Prostate gland (tissue), 2 donors: ENCODE measurements at places on chromosomes 12 and 14. TPM values are rescaled to one million over a fixed set of nuclear protein-coding genes. Genes with fewer than 3 reads are reported as not detected.

DNA sequence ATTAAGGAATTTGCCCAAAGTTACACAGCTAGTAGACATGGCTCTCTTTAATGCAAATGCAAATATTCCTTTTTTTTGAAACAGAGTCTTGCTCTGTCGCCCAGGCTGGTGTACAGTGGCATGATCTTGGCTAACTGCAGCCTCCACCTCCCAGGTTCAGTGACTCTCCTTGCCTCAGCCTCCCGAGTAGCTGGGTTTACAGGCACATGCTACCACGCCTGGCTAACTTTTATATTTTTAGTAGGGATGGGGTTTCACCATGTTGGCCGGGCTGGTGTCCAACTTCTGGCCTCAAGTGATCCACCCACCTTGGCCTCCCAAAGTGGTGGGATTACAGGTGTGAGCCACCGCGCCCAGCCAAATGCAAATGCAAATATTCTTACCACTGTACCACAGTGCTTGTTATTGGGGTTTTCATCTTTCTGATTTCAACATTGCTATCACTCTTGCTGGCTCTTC, 24.5 kb upstream of the HIGD1C start:
- no peak for DNase-seq

DNA sequence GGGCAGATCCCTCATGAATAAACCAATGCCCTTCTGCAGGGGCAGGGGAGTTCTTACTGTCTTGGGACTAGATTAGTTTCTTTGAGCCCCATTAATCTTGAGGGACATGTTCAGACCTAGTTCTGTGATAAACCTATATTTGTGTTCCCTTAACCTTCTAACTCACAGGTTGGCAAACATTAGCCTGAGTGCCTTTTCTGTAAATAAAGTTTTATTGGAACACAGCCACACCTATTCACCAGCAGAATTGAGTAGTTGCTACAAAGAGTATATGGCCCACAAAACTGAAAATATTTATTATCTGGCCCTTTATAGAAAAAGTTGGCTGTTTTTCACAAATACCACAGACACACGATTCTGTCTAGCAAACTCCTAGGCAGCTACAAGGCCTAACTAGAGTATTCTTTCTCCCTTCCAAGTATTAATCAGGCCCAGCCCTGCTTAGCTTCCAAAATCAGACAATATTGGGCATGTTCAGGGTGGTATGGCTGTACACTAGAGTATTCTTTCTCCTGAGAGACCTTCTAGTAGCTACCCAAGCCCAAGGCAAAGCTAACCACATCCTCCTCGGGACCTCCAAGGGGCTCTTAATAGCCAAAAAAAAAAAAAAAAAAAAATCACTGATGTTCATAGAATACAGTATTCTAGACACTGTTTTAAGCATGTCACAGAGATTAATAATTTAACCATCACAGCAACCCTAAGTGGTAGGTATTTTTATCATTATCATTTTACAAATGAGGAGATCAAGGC, 199.3 kb upstream of the PWP1 start:
- no peak for DNase-seq

MANSC1 gene
- total RNA-seq = 33.2 TPM

DNA sequence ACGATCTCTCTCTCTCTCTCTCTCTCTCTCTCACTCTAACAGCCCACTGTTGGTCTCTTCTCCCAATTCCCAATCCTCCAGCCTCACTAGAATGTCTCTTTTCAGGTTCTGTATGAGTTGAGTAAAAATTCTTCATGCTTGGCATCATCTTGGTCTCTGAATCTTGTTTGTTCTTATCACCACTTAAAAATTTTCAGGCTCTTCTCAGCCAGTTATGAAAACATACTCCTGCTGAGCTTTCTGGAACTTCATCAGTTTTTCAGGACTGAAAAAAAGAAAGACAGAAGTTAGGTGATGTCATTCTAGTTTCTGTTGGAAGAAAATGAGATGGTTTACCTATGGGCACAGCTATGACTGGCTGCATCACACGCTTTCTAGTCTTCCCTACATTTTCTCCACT, 11.5 kb upstream of the IL22 start:
- no peak for DNase-seq

KRT2 gene
- 0.41 TPM for total RNA-seq

- no peak for DNase-seq
Observed at GRCh38 chr14:93984070-93984469, 7.7 kb upstream of the ASB2 start.

DNA sequence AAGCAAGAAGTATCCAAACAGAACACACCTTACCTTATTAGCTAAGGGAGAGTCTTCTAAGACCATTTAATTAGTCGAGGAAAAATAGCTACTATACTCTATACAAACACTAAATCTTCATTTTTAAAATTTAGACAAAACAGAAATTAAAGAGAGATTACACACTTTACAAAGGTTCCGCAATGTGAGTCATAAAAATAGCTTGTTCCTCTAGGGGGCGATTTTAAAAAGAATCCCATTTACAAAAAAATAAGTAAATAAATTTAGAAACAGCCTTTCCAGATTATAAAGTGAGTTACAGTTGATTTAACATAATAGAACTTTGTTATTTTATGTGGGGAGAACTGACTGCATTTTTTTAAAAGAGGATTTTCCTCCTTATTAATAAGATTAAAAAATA, 201.6 kb downstream of the PAX9 start:
- no peak for DNase-seq

DNA sequence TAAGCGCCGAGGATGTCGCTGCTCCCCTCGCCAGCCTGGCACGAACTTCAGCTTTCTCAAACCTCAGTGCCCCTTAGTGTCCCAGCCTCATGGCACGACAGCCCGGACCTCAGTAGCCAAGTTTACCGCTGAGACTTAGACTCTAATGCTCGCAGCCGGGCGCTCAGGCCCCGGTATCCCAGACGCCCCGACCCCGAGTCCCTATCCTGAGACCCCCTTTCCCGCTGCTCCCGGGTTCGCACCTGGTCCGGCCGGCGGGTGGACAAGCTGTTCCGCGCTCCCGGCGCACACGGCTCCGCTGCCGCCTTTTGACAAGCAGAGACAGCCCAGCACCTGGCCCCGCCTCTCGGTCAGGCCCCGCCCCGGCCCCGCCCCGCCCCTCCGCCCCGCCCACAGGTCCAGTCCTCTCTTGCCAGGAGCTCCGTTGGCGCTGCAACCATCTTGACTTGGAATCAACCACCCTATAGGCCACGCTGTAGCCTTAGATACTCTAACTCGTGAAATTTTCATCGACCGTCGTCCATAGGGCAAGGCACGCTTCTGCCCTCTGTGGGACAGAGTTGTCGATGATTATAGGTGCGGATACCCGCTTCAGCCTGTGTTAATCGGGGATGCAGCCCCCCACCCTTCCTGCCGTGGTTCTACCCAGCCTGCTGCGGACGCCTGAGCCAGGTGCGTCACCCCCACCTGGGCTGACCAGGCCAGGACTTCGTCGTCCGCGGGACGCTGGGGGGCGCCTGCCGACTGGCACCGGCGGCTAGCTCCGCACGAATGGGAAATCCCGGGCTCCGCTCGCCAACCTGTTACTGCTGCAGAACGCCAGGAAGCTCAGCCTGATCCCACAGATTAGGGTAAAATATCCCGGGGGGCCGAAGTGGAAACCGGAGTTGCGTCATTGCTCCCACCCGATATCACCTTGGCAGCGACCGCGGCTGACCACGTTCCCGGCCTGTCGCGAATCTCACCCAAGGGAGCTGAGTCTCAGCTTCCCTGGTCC, at the start of gene VDR:
Gene VDR, minus strand, starts transcription at position 282 of the 997 bp plus-strand sequence. CDS start 25,881 bp downstream, outside the sequence.
- DNase-seq = peak; percentile 81

GRCh38 chr14:78074561-78074960, 95.6 kb upstream of the NRXN3 start:
- no peak for DNase-seq

- no peak for DNase-seq
Observed at GRCh38 chr12:15225136-15225862, 4.1 kb upstream of the RERG start.

GRCh38 chr14:52399921-52400595, 85.9 kb downstream of the PTGER2 start:
- DNase-seq = no peak
